ENCODE measurements at places on chromosomes 2 and 18.

DNA sequence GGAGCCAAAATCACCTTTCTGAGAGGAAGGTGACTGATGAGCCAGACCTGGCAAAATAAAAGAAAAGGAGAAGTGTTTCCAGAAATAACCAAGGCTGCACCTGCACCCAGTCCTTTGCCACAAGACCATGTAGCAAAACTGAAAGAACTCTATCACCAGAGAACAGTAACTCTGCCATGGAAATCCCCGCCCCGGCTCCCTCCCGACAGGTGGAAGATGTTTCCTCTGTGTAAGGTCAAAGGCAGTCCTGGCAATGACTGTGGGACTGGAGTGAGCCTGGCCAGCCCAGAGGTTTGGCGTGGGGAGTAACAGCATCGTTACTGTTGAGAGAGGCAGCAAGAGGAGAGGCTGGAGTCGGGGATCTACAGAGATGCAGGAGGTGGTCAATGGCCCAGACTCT is 42.3 kb downstream of the SPRED2 start:
- no peak for DNase-seq

- no peak for DNase-seq
Measured at GRCh38 chr2:97731274-97732020, 18.1 kb downstream of the ZAP70 start.

GRCh38 chr18:10050956-10051355 is 137.1 kb downstream of the VAPA start:
- DNase-seq: no peak

DNA sequence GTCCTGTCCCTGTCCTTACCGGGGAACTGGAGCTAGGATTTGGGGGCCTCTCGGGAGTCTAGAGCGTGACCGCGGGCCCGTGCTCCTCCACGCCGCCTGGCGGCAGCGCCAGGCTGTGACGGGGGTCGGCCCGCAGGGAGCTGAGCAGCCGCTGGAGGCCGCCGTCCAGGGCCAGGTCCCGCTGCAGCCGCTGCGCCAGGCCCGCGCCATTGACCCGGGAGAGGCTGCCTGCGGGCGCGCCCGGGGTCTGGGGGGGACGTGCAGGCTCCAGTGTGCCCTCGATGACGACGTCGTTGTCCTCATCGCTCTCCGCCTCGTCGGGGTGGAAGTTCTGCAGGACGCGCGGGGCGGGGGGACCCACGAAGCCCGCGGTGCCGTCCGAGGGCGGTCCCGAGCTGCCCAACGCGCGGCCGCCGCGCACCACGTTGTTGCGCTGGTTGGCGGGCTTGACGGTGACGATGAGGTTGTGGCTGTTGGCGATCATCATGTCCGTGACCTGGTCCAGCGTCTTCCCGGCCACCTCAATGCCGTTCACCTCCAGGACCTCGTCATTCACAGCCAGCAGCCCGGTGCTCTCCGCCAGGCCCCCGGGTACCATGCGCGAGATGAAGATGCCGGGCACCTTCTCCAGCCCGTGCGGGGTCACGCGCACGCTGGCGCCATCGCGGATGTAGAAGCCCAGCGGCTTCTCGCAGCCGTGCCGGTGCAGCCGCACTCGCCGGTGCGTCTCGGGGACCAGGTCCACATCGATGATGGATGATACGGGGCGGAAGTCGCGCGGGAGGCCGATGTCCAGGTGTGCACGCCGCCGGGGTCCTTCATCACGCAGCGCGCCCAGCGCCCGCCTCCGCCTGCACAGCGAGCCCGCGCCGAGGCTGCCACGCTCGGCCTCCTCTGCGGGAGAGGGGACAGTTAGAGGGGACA is 50.9 kb downstream of the ADNP2 start:
- DNase-seq: no peak

DNA sequence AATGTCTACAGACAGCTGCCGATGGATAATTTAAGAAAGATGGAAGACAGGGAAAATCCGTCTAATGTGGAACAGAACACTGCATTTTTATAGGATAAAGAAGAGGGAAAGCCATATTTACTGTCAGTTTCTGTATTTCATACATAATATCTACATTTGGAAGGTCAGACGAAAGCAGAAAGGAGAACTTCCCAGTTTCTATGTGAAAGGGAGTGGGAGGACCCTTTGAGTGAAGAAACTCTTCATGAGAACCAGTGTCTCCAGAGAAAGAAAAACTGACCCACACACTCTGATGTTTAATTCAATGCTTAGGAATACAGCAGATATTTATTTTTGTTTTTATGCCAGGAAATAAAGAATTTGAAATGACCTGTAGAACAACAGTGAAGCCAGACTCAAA is 127.2 kb downstream of the CALCRL start:
- DNase-seq: no peak

GRCh38 chr2:112817082-112817689 is 19.4 kb downstream of the IL1B start:
- DNase-seq: no peak

GRCh38 chr2:108911401-108911800 is 77.6 kb downstream of the EDAR start:
- no peak for DNase-seq

DNA sequence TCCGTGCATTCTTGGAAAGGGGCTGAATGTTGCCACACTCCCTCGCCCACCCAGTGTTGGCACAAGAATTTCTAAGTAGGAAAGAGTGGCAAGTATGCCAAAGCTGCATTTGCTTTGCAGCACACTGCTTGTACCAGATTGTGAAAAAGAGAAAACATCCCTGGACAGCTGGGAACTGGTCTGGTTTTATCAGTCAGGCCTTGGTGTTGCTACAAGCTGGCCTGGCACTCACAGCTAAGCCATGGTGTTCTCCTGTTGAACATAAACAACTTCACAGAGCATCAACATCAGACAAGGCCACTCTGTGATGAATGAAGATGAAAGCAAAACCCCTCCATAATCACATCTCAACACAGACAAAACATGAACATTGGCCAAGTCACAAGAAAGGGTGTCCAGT is 4.2 kb upstream of the TRABD2A start:
- no peak for DNase-seq

DNA sequence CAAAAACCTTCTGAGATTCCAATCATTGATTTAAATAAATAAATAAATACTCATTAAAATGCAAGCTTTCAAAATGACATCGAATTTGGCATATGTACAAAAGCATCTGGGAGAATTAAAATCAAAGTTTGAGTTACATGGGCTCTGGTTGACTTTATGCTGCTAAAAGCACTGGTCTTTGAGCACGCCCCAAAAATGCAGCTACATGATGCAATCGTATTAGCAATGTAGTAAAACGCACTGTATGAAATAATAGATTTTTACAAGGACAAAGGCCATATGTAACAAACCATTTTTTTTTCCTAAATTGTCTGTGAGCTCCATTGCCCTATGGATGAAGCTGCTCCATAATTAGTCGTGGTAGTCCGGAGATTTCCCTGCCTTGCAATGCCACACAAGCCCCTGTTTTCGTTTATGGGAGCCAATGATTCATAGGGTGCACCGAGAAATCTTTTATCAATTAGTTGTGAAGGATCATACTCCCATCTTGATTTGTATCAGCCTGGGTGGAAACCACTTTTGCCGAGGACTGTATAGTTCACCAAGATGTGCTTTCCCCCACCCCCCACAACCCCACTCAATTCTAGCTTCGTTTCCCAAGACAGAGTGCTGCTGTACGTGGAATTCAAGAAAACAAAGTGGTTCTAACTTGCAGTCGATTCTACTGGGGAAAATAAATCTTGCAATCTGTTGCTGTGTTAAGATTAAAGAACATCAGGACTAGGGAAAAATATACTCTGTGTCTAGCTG is 268.4 kb downstream of the IRS1 start:
- DNase-seq: no peak

GRCh38 chr18:8242151-8242696 is 367.0 kb upstream of the RAB12 start:
- no peak for DNase-seq

DNA sequence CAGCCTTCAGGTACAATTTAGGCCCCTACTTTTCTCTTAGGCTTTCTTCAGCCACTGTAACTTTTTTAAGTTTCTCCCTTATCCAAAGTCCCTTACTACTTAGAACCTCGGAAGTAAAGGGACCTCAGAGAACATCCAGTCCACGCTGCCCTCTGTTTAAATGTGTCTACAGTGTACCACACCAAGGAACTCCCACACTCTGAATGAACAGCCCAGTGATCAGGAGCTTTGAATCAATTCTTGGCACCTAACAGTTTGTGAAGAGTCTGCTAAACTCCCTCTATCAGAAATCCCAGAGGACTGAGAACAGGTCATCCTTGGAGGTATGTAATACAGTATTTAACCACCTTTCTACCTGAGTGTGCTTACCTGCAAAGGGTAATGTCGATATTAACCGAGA is 11.6 kb upstream of the MALT1 start:
- DNase-seq: no peak

- DNase-seq: no peak
Measured at GRCh38 chr2:120391911-120392665, 46.2 kb downstream of the INHBB start.

- no peak for DNase-seq
Measured at GRCh38 chr2:32931945-32932709, 14.6 kb upstream of the LTBP1 start.

DNA sequence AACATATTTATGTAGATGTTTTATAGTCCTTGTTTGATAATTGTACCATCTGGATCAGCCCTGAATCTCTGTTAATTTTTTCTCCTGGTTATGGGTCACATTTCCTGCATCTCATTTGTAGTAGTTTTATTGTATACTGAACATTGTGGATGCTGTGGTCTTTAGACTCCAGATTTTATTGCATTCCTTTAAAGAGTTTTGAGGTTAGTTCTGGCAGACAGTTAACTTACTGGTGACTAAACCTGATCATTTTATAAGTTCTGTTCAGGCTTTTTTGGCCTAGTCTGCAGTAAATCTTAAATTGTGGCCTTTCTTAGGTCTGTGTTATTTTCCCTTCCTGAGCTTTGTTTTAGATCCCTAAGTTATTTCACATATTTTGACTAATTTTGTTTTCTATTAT is 84.3 kb downstream of the FANCL start:
- DNase-seq: no peak

DNA sequence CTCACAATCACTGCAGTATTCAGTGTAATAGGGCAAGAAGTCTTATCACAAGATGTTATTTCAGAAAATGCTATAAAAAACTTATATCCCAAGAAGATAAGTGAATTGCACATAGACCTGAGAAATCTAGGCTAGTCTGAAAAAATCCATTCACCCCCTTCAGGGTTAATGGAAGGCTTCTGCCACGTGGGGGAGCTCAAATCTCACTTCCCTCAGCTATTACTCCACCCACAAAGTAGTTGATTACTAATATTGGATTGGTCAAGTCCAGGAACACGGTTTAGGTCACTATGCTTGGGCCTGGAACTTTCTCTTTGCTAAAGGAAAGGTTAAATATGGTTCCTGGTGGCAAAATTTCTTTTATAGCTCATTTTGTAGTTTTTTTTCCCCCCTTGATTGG is 51.2 kb upstream of the ADAM23 start:
- no peak for DNase-seq

GRCh38 chr18:58302811-58303210 is 258.8 kb downstream of the NEDD4L start:
- no peak for DNase-seq

DNA sequence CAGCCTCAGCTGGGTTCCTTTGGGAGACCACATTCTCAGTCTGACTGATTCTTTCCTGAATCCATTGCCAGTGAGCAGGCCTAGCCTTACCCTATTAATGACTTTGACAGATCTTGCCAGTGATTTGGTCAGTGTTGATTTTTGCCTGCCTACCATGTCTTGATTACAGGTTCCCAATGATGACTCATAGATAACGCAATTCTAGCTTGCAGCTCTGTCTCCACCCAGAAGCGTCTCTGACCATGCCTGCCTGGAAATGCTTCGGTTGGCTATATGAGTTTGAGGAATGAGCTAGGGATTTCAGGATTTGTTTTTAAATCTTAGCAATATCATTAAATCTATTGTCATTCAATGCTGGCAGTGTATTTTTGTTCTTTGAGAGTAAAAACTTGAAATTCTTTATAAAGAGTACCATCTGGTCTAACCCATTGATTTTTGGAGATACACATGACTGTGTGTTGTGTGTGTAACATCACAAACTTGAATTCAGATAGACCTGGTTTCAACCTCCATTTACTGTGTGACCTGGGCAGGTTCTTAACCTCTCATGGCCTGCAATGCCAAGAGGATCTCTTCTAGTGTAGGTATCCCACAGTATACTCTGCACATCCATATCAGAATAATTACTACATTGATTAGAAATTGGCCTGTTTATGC is 57.0 kb downstream of the CCDC150 start:
- DNase-seq: no peak

GRCh38 chr18:23266717-23267446 is 131.6 kb downstream of the CABLES1 start:
- no peak for DNase-seq

GRCh38 chr2:60984720-60985119 is 32.8 kb upstream of the PEX13 start:
- no peak for DNase-seq

- DNase-seq: no peak
Measured at GRCh38 chr18:59606193-59607077, 90.8 kb downstream of the CCBE1 start.

DNA sequence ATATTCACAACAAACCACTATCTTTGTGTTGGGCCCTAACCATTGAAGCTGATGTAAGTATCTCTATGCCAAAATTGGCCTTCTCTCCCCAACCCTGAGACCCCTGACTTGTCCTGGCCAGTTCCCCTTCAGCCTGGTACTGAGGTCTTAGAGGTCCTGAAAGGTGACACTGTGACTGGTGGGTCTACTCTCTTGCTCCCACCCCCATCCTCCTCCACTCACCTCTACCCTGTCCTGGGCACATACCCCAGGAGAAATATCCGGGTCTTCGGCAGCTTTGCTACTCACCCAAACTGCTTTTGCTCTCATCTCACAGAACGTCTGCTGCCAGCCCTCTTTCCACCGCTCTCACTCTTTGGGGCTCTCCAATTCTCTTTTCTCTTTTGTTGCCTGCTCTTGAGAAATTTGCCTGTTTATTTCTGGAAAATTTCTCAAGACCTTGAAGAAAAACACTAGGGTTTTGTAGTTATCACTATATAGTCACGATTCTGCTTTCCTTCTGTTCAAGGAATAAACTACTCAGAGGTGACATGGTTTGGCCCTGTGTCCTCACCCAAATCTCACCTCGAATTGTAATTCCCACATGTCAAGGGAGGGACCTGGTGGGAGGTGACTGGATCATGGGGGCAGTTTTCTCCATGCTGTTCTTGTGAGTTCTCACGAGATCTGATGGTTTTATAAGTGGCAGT is 133.8 kb upstream of the PKDCC start:
- DNase-seq: no peak
